ENCODE measurements at places on chromosomes 4 and X.

- no peak for DNase-seq
Measured at GRCh38 chrX:12949205-12949926, 25.5 kb upstream of the TMSB4X start.

DNA sequence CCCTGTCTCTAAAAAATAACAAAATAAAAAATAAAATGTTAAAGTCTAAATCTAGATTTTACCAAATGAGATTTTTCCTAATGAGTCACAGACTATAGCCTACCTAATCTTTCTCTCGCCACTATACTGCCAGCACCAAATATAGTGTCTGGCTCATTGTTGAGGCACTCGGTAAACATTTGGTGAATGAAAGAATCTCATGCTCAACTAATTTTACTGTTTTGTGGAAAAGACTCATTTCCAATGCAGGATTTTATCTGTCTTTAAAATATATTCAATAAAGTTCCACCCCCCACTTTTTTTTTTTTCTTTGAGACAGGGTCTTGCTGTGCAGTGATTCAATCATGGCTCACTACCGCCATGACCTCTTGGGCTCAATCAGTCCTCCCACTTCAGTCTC, 71.5 kb downstream of the PLS3 start:
- no peak for DNase-seq

DNA sequence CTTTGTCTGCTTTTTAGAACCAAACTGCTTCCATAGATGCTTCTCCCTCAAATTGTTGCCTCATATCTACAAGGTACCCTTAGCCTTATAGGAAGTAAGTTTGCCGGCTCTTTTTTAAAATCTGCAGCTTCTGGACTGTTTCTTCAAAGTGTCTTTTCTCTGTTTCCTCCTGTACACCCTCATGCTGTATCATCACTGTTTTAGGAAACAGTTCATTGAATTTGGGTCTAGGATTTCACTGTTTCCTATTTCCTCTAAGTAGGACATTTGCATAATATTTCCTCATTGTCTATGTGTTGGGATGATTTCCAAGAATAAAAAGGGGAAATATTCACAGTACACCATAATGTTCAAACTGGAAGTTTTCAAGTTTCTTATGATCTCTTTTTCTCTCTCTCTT, 43.0 kb downstream of the BANK1 start:
- DNase-seq: no peak

GRCh38 chr4:78544678-78545077, 6.9 kb upstream of the ANXA3 start:
- DNase-seq: no peak

DNA sequence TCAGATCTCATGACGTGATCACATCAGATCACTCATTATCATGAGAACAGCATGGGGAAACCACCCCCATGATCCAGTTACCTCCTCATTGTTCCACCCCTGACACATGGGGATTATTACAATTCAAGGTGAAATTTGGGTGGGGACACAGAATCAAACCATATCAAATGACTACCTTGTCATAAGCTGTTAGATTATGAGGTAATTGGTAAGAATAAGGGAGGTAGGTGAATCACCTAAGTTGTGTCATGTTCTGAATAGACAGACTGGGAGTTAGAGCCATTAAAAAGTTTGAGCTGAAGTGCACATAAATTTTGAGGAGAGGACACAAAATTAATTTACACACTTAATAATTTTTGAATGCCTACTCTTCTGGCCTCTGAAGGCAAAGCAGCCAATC, 24.7 kb downstream of the SLC9B1 start:
- no peak for DNase-seq

GRCh38 chr4:27245216-27245615, 384.6 kb downstream of the STIM2 start:
- DNase-seq: no peak

GRCh38 chr4:168825975-168826374, 184.1 kb downstream of the CBR4 start:
- no peak for DNase-seq

GRCh38 chr4:145563293-145563985, 55.7 kb upstream of the MMAA start:
- DNase-seq: no peak

DNA sequence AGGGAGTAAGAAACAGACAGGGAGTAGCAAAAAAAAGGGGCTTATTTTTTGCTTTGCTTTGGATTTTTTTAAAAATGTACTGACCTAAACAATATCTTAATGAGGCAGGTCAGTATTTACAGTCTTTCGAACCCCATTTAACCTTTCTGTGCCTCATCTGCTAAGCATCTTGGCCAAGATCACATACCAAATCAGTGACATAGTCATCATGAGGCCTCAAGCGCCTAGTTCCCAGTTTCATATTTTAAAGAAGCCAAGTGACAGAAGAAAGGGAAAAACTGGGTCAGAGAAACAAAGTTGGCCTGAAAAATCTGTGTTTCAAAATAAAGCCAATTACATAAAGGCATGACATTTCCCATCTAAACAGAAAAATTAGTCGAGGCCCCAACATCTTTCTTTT, 94.6 kb upstream of the WDR44 start:
- DNase-seq: no peak

- no peak for DNase-seq
Measured at GRCh38 chrX:138946926-138947325, 235.4 kb upstream of the FGF13 start.

DNA sequence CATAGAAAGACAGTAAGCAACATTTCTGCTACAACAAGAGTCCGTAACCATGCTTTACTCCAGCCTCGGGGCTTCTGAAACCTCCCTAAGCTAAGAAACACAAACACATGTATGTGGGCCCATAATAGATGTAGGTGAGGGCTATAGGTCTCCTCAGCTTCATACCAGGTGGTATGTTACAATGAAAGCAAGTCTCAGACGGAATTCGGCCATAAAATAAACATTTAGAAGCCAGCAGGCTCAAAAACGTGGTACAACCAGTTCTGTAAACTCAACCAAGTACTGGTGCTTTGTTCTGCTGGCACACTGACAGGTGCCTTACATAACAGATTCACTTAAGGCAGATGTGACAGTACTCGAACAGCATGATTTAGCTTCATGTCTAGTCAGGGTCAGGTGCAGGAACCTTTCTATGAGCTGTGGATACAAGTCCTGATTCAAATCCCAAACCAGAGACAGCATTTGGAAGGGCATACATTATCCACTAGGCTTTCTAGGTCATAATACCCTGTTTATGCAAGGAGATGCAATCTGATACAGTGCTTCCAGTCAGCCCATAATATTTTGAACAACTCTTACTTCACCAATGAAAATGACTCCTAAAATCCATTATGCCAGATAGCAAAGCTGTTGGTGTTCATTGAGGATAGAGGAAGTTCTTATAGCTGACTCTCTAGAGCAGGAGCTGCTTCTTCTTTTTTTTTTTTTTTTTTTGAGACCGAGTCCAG, 113.8 kb upstream of the ENPP6 start:
- no peak for DNase-seq

DNA sequence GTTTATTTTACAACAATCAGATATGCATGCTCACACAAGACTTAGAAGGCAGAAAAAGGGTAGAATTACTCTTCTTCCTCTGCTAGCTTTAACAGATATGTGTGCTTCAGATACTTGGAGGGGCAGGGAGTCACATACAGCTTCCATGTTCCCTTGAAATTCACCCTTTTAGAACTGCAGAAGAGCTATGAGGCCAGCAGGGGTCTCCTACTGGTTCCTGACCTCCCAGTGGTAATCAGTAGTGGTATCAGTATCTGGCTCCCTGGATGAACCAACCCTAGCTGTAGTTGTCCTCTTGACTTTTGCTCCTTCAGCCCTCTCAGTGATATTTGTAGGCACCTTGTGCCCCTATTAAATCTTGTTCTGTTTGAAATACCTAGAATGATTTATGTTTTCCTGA, 81.5 kb downstream of the RCHY1 start:
- no peak for DNase-seq
